ENCODE measurements at places on chromosomes 1 and 21. TPM values are rescaled to one million over a fixed set of nuclear protein-coding genes. Genes with fewer than 3 reads are reported as not detected.

GRCh38 chr1:79791488-79792218 lies 785.1 kb upstream of the ADGRL4 start:
- no peak for ATAC-seq

SAMD13 gene
- total RNA-seq, result 3.5 TPM

KRTAP20-4 gene
- total RNA-seq, result not detected

OVAAL gene
- total RNA-seq, result not detected
